ENCODE measurements at places on chromosomes 2 and 18.

GRCh38 chr2:18455236-18455862 lies 105.1 kb downstream of the RDH14 start:
- no peak for DNase-seq

DNA sequence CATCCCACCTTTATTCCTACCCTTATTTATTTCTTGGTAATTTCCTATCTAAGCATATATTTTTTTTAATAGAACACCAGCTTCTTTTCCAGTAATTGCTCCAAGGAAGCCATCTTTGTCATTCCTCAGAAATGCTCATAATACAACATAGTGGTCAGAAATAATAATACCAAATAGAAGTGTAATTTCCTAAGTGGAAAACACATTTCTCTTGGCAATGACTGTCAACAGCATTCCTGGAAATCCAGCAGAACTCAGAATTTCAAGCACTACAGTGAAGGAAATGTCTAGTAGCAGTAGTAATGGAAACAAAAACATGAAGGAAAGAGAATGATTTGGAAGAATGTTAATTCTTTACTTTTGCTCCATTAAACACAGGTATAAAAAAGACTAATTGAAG lies 56.6 kb downstream of the GDF7 start:
- no peak for DNase-seq

DNA sequence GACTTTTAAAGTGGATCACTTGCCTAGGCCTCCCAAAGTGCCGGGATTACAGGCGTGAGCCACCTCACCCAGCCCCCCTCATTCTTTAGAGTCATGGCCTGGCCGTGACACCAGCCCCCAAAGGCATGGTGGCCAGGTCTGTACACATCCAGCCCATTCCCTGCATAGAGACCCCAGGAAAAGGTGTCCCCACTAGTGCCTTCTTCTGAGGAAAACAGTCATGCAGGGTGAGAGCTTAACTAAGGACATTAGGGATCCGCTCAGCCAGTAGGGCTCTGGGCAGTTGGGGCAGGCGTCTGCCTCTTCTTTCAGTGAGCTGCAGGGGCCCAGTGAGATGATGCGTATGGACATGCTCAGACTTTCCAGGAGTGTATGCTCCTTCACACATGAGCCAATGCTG lies 5.7 kb upstream of the AMER3 start:
- DNase-seq = no peak

DNA sequence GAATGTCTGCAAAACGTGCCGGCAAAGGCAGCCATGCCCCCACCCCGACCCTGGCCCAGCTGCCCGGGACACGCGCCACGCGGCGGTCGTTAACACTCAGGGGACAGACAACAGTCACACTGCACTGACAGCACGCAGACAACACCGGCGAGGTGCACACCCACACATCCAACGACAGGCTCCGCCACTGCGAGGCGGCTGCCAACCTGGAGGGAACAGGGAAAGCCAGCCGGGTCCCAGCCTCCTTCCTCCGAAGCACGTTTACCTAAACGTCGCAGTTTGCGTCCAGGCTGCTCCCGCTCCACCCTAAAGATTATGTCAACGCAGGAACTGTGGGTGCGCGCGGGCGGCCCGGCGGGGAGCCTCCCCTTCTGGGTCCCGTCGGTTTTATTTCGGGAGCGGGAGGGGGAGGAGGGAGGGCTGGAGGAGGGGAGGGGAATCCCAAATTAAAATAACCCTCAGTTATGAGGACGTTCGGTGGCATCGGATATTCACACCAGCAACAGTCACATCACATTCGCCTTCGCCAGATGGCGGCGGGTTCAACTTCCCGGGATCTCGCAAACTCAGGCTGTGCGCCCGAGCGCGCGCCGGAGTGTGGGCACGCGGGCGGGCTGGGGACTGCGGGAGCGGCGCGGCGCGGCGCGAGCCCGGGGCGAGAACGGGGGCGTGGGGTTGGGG lies 644 bp downstream of the PTGR3 start:
- no peak for DNase-seq

DNA sequence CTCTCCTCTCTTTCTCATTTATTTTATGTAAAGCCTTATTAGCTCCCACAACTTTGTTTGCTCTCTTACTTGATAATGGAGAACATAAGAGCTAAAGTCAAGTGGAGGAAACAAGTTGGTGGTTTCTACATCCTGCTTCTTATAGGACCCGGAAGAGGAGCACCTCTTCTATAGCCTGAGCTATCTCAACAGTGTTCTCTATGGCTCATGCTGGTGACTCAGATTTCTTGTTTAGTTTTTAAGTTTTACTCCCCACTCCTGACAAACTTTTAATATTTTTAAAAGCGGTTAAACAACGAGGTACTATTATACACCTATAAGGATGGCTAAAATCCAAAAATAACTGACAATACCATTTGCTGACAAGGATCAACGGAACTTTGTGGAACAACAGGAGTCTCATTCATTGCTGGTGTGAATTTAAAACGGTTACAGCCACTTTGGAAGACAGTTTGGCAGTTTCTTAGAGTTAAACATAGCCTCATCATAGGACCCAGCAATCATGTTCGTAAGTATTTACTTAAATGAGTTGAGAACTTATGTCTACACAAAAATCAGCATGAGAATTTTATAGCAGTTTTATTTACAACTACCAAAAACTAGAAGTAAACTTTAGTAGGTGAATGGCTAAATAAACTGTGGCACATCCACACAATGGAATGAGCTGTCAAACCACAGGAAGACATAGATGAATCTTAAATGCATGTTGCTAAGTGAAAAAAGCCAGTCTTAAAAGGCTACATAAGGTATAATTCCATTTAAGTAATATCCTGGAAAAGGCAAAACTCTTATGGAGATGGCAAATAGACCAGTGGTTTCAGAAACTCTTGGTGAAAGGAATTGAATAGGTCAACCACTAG lies 12.7 kb upstream of the CDC42EP3 start:
- no peak for DNase-seq

- DNase-seq = no peak
These were observed 951.6 kb upstream of the SLC39A10 start for GRCh38 chr2:194705398-194705797.

GRCh38 chr18:34357944-34358580 lies 133.3 kb upstream of the NOL4 start:
- no peak for DNase-seq

Data from globus pallidus (tissue), 1 donor.